ENCODE measurements at places on chromosomes 6 and 20.
A peak's percentile ranks its signal among the peaks of the same experiment; 100 is the strongest.

DNA sequence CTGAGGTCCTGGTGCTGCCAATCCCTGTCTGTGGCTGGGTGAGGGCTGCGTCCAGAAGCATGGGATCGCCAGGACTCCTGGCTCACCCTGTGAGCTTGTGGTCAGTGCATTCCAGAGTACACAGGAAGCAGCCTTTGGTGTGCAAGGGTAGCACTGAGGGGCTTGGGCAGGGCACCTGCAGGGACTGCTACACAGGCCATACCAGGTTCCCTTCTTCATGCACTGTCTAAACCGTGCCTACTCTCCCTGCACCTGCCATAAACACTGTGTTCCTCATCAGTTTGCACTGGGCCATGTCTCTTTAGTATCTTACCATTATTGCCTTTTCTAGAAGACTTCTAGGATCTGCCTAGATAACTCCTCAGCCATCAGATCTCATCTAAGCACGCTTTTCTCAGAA lies 72.8 kb upstream of the NKX2-2 start:
- DNase-seq: no peak

GRCh38 chr20:62708591-62709536 lies at the start of gene NTSR1:
NTSR1 (plus strand) TSS chr20:62708836; CDS start chr20:62709208, 372 bp downstream.
- DNase-seq: peak; percentile 15

DNA sequence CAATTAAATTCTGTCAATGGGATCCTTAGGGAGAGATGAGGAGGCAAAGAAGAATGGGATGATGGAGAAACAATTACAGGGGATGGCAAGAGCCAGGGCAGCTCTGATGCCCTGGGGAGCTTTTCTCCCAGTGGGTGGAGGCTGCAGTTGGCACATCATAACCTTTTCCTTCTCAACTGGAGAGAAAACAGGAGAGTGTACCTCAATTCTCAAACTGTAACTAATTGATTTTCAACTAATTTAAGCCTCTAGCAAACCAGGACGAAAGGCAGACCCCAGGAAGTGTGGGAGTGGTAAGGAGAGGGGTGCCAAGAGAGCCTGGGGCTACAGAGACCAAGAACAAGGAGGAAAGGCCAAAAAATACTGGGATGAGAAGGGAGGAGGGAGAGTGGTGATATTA lies 5.7 kb downstream of the BMP5 start:
- DNase-seq: no peak

- no peak for DNase-seq
Observed at GRCh38 chr20:59232618-59233017, 67.8 kb upstream of the EDN3 start.

- no peak for DNase-seq
Observed at GRCh38 chr6:56958481-56958880, 3.6 kb downstream of the BEND6 start.

DNA sequence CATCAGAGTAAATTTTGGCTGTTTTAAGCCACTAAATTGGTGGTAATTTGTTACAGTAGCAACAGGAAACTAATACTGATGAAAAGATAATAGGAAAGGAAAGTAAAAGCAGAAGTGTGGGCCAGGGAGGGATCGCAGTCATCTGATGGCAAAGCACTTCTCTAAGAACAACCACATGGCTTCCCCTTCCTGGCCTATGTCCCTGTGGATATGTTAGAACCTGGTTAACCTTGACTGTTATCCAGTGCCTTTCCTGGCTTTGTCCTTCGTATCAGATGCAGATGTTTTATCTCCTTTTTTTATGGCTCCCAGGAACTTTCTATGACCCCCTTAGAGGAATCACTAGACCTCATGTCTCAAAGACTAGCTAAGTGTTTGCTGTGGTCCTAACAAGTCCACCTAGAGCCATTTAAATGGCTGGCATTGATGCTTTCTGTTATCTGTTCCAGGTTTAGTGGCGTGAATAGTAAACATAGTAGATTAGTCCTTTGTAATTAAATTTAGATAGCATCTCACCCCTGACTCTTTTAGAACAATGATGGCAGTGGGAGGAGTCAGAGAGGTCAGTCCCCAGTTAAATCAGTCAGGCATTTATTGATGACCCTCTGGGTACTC lies 79.2 kb upstream of the PHACTR2 start:
- no peak for DNase-seq

DNA sequence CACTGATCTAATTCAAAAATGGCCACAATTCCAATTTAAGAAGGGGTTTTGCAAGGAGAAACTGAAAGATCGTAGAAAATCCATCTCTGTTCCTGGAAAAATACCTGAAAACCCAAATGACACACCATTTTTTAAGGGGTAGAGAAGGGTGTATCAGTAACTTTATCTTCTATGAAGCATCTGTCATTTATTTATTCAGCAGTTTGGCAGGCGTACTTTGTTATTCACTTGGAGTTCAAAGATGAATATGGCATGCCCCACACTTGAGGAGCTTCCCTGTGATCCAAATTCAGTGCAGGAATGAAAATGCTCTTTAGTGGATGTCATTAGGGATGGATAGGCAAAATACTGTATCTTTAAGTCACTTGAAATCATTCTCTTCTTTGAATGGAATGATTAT lies 7.2 kb downstream of the HINT3 start:
- no peak for DNase-seq

DNA sequence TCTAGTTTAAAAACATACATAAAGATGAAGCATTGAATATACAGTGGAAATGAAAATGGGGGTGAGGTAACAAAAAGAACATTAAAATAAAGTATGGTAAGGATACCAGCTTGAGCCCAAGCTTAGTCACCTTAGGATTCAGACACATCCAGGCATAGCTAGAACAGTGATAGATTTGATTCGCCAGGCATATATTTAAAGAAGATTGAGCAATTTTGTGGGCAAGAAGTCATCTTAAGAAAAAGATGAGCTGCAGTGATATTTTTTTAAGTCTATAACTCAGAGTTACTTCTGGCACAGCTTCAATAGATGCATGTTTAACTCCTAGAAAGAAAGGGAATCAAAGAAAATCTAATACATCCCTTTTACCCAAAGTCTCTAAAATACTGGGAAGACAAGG lies 97.9 kb downstream of the BMP5 start:
- no peak for DNase-seq

DNA sequence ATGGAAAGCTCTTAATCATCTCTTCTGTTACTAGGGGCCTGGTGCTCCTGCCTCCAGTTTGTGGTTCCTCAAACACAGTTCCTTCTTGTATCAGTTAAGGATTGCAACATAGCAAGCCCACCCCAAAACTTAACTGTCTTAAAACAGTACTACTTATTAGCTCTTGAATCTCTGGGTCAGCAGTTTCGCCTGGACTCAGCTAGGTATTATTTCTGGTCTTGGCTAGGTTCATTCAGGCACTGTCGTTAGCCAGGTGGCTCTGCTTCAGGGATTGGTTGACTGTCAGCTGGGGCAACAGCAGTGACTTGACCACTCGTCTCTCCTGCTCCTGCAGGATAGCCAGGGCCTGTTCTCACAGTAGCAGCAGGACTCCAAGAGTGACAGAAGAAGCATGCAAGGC lies 30.0 kb upstream of the RALY start:
- DNase-seq: no peak

DNA sequence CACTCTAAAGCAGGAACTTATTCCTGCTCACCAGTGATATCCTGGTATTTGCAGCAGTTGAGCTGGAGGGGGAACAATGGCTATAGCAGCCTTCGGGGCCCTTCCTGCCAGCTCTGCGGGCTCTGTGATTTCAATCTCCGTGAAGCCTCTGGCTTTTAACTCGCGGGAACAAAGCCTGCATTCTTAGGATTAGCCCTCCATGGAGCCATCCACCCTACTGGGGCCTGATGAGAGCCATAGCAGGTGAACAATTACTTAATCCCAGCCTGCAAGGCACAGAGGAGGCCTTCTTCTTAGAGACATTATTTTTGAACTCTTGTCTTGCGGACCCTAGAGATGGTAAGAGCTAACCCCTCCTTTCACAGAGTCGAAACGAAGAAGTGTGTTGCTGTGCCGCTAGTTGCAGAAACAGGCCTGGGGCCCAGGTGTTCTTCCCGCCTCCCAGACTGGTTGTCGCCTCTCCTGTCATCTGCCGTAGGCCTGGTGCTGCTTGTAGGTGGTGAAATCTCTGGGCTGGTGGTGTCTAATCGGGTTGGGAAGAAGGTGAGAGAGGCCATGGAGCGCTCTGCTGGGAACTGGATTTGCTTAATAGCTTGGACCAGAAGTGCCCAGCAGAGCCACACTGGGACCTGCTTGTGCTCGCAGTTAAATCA lies 9.7 kb downstream of the GHRH start:
- DNase-seq: peak; percentile 70

- DNase-seq: no peak
Observed at GRCh38 chr6:2950713-2951112, 20.7 kb downstream of the SERPINB6 start.

- DNase-seq: no peak
Observed at GRCh38 chr6:158839796-158840195, 20.6 kb upstream of the EZR start.

DNA sequence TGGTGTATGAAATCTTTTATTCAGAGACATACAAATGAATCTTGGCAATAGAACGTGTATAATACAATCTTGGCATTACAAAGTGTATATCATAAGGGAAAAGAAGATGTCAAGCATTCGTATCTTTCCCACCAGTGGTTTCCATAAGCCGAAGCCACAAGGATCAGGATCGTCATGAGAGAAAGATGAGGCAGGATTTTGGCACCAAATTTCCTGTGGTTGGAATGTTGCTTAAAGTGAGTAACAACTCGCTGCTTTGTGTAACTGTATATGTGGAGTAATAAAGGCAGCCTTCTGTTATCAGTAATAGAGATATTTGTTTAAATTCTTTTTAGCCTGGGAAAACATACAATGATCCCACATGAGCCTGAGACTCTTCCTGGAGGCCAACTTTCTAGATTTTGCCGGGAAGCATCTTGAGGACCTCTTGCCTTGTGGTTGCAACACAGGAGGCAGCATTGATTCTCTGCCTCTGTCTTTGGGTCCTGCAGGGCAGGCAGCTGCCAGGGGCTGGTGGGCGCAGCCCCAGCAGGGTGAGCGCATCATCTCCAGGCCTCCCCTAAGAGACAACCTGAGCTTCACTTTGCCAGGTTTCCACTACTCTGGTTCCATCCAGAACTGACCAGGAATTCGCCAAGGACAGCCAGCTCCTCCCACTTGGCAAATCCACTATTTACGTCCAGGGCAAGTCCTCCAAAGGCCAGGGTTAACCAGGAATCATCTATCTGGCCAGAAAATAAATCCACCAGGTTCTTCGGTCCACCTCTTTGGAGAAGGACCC lies 230.9 kb upstream of the SULF2 start:
- DNase-seq: no peak

DNA sequence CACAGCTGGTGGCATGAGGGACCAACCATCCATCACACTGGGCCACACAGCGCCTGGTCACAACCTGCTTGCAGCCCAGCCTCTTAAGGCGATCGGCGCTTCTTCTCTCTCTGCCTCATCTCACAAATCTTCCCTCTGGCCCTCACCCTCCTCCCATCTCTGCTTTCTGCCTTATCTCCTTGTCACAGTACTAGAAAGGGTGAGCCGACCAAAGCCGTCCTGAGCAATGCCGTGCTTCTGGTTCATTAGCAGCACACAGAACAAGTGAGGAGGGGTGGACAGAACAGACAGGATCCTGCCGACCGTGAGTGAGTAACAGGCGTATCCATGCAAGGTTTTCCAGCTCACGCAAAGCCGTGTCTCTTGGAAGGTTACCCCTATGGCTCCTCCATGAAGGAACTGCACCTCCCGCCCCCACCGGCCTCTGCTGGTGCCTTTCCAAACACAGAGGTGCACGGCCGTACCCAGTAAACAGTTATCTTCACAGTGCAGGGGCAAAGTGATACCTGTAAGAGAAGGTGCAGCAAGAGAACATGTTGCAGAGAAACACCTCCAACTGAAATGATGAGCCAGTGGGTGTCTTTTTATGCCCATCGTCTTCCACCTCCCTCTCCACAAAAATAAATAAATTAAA lies 331.7 kb downstream of the FARS2 start:
- no peak for DNase-seq

GRCh38 chr6:30840084-30840934 lies 44.0 kb upstream of the DDR1 start:
- DNase-seq: no peak

GRCh38 chr6:4449409-4449808 lies 314.0 kb upstream of the ECI2 start:
- DNase-seq: no peak

- no peak for DNase-seq
Observed at GRCh38 chr6:169738204-169738975, 13.0 kb downstream of the DYNLT2 start.

DNA sequence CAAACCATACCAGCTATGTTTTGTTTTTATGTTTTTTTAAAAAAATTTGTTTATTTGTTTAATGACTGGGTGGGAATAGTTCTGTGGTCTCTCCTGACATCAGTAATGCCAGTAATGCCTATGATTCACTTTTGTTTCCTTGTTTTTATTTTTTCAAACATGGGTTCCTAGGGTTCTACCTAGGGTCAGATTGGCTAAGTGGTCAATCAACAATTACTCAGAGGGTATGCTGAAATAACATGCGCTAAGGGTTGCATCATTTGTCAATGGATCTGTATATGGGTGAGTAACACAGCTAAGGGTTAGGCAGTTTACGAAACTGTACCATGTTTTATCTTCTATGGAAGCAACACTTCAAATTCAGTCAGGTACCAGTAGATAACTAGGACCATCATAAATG lies 583.8 kb upstream of the GJE1 start:
- DNase-seq: no peak

GRCh38 chr20:53001498-53002301 lies 29.5 kb downstream of the TSHZ2 start:
- DNase-seq: no peak

GRCh38 chr20:10362674-10363073 lies 71.3 kb downstream of the MKKS start:
- no peak for DNase-seq

- DNase-seq: no peak
Observed at GRCh38 chr6:28335040-28335563, 846 bp downstream of the ZSCAN31 start.

DNA sequence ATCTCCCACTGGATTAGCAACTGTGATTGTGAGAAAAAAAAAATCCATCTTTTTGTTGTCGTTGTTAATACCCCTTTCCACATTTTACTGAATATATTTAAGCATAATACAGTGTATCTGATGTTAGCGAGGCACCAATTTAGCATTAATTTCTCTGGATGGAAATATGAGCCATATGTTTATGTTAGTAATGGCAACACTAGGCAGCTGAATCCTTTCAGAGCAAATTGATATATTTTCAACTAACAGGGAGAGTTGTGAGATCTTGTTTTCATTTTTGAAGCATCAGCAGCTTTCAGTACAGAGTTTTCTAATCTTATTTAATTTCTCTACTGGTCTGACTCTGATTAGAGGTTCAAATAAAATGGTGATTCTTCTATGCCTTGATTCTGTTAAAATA lies 84.8 kb upstream of the HDAC2 start:
- DNase-seq: no peak

- DNase-seq: no peak
Observed at GRCh38 chr6:137136065-137136464, 37.4 kb downstream of the IL22RA2 start.

DNA sequence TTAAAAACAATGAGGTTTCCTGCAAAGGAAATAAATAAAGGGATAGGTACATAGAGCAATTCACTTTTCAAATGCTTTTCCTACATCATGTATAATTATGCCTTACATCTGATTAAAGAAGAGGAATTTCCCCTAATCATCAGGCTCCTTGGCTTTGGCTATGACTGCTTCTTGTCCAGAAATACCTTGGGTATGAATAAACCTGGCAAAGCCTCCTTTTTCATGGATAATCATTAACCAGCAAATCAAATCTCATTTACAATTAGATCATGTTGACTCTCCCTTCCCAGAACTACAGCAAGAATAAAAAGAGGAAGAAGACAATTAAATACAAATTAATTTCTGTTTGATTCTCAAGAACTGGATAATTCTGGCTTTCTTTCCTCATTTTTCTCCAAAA lies 58.0 kb upstream of the CD2AP start:
- DNase-seq: no peak

- no peak for DNase-seq
Observed at GRCh38 chr6:75025371-75025770, 180.5 kb downstream of the COL12A1 start.
